ENCODE measurements at places on chromosomes 12 and 14.

DNA sequence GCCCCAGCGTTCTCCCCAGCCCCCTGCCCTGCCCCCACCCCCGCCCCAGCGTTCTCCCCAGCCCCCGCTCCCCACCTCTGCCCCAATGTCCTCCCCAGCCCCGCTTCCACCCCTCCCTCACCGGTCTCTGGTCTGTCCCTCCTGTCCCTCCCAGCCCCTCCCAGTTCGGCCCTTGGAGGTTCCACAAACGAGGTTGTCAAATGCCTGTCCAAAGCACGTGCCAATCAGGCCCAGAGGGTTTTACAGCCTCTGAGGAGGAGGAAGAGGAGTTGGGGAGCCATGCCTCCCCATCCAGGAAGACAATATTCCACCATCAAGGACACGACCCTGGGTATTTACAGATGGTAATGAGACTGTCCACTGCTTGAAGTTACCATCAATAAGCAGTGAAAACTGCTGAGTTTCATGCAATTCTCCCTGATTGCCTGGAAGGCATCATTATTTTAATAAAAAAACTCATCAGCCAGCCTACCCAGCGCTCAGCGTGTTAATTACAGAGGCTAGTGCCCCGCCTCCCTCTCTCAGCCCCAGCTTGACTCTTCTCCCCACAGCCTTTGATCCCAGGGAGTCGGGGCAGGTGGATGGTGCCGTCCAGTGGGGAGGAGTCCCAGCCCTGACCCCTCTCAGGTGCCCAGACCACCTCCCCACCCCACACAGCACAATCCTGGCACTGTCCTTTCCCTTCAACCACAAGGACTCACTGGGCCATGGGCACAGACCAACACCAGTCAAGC, 30.6 kb upstream of the C14orf180 start:
- no peak for DNase-seq

GRCh38 chr14:68211421-68211820, 391.8 kb downstream of the RAD51B start:
- no peak for DNase-seq

DNA sequence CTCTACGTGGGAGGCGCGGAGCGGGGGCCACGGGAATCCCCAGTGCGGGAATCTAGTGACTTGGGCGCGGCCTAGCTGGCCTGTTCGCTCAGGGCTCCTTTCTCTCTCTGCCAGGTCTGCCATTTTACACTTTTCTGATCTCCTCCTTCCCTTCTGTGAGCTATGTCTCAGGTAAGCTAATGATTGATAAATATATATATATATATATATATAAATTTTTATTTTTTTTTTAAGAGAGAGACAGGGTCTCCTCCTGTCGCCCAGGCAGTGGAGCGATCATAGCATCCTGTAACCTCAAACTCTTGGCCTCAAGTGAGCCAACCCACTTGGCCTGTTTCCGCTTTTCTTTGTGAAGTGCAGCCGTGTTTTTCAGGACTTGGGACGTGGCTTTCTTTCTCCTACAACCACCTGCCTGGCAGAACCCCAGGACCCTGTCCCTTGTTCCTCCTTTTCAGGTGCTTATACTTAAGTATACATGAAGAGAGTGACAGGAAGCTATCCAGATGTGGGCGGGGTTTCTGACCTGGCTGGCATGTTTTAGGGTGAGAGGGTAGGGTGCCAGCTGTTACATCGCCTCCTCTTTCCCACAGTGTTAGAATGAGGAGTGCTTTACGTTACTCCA, 547 bp downstream of the ZNF140 start:
- DNase-seq, result no peak

DNA sequence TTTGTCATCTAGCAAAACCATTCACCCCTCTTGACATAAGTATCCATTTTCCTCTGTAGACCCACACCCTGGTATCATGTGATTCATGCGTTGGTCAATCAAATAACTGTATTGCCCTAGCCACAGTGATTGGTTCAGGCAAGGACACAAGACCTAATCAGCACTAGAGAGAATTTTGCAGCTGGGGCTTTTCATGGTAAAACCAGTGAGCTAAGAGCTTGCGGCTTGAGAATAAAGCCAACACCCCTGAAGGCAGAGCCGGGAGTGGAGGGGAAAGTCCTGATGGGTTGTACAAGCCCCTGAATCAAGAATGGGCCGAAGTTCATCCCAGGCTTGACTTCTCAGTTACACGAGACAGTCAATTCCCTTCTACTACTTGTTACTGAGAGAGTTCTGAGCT, 33.2 kb upstream of the LTBP2 start:
- no peak for DNase-seq

GRCh38 chr14:55688566-55688965, 108.6 kb downstream of the KTN1 start:
- DNase-seq, result no peak

DNA sequence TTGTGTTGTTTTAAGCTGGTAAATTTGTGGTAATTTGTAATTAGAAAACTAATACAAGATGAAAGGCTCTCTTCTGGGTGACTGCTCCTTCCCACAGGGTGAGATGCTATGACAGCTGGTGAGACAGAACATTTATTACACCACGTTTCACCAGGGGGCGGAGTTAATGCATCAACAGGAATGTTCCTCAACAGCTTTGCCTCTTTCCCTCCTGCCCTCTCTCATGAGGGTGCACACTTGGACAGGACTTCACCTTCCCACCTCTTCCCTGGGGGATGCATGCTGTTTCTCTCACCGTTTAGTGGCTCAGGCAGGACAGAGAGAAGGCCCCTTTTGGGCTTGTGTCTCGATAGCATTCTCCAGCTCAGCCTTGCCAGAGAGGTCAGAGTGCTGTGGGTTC, 13.4 kb upstream of the PPP1R1A start:
- no peak for DNase-seq

DNA sequence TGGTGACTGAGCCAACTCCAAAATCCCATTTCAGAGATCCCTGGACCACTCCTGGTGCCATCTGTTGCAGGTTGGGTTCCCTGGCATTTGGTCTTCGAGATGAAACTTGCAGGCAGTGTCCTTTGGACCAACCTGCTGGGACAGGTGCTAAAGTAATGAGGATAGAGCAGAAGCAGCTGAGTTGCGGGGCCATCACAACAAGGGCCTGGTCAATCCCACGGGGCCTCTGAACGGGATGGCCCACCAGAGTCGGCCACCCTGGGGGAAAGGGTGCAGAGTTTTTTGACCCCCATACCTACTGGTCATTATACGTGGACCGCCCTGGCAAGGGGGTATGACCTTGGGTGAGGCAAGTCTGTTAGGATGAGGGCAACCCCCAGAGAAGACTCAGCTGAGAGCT, 39.3 kb downstream of the DLK1 start:
- DNase-seq, result no peak

DNA sequence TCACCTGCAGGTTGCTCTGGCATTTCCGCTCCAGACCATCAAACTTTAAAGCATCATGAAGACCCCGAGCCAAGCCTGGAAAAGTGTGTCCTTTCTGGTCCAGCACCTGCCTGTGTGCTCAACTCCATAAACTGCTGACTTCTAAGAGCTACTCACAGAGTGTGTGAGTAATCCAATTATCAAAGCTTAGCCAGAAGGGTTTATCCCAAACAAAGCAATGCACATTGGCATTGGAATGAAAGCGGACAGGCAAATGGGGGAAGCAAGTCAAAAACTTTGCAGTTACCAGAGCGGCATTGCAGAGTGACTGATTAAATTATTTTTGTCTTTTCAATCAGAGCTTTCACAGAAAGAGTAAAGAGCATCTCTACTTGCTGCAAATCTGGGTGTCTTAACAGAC, 1262.4 kb upstream of the SEL1L start:
- no peak for DNase-seq

DNA sequence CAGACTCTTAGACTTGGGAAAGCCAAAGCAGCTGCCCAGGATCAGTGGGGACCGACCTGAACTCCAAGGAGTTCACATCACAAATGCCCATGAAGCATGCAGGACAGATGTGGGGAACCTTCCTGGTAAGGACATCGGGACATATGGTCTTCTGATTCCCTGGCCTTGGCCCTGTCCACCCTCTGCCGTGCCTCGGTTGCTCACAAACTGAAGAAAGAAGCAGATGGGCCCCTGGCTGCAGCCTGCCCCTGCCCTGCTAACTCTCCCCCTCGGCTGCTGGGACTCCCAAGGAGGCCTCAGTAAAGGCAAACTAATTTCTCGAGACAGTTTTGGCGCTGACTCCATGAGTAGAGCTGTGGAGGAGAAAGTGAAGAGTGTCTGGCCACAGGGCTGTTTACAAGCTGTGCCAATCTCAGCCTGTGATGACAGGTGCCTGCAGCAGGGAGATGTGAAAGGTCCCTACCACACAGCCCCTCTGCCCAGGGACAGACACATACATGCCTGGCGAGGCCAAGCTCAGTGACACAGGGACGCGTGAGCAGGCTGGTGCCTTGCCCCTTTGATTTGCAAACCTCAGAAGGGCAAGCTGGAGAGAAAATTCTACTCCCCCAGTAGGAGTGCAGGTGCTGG, 48.6 kb downstream of the ISCA2 start:
- DNase-seq, result no peak

- DNase-seq, result no peak
These were observed 1.2 kb upstream of the TNFAIP2 start for GRCh38 chr14:103121846-103122584.

GRCh38 chr14:95545515-95546168, 10.8 kb downstream of the GLRX5 start:
- no peak for DNase-seq

- no peak for DNase-seq
These were observed 54.9 kb downstream of the STXBP6 start for GRCh38 chr14:24995016-24995415.

GRCh38 chr12:76746516-76746915, 17.4 kb upstream of the ZDHHC17 start:
- DNase-seq, result no peak

GRCh38 chr12:2432856-2433255, 361.9 kb upstream of the FKBP4 start:
- DNase-seq, result no peak

DNA sequence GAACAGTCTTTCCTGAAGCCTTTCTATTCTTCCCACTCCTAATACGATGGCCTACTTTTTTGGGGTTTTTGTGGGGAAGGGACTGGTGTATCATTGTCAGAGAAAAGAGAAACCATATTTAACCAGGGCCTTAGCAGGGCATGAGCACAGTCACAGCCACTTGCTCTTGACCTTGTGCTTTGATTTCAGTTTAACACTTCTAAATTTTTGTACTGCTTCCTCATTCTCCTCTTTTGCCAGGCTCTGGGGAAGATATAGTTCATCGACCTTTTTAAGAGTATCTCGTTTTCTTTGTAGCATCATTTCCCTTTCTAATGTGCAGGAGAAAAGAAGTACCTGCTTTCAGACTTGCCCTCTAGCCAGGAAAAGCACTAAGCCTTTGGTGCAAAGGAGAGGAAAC, 2.2 kb downstream of the ZBTB1 start:
- no peak for DNase-seq

- no peak for DNase-seq
These were observed 5.0 kb downstream of the HIF1A start for GRCh38 chr14:61700104-61700886.

- no peak for DNase-seq
These were observed 8.4 kb downstream of the ANO6 start for GRCh38 chr12:45224311-45224710.

GRCh38 chr12:72269491-72269890, 2.7 kb upstream of the TRHDE start:
- DNase-seq, result no peak

- DNase-seq, result no peak
These were observed 12.0 kb upstream of the AMN start for GRCh38 chr14:102910442-102910841.

DNA sequence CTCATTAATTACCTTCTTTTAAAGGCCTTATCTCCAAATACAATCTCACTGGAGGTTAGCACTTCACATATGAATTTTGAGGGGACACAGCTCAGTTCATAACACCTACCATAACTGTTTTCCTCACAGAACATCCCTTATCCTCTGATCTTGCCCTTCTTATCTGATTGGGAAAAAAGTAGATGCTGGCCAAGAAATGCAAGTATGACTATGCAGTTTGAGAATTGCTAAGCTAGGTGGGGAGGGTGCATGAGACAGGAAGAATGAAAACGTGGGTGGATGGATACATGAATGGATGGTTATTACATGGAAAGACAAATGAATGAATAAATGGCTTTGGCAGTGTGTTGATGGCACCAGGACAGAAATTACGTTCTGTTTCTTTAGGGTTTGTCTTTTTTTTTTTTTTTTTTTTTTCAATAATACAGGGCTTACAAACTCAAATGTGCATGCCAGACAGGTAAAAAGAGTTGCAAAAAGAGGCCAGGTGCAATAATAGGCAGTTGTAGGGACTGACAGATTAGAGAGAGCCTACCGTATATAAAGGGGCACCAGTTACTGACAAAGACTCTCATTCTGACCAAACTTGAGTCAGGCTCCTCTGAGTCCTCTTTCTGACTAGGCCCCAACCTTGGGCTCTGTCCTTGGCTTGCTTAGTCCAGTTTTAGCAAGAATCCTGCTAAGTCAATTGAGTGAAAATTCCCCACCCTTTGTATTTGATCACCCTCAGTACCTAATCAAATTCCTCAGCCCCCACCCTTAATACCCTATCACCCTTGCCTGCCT, 304.9 kb downstream of the ZFP36L1 start:
- no peak for DNase-seq

DNA sequence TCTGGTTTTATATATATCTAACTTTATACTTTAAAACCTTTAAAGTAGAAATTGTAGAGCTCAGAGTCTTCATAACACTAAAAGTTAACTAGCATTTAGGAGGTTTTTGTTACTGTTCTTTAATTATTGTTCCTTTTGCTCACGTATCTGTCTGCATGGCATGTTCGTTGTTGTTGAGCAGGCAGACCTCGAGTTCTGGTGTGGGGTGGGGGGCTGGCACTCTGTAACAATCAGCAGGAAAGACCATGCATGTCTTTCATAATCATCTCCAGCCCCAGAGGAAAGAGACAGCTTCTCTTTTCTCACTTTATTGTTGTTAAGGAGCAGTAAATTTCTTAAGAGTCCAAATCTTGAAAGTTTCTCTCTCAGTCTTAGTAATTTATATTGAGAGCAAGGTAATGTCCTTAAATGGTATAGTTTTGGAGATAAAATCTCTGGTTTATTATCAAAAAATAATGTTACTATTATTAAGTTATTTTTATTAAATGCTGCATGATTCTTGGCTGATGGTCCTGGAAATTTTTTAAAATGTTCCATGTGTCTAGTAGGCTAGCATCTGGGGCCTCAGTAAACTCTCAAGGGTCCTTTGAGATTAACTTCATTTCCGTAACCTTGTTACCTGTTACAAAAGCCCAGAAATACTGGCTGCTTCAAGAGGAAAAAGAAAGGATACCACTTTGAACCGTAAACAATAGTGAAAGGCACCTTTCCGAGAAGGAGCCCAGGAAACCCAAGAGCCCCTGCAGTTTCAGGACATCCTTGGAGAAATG, 30.3 kb downstream of the CKB start:
- DNase-seq, result no peak

Data from CD4-positive, alpha-beta T cell (primary cell).